ENCODE measurements at places on chromosomes 4 and X. TPM values are rescaled to one million over a fixed set of nuclear protein-coding genes. Genes with fewer than 3 reads are reported as not detected.

Gene ATP2B3
- polyA plus RNA-seq = 0.42 TPM

Gene MAGEA8
- not detected for polyA plus RNA-seq

Gene TSC22D3
- 235 TPM for polyA plus RNA-seq

Gene LGI2
- polyA plus RNA-seq = 8.7 TPM

Gene RHOXF2B
- not detected for polyA plus RNA-seq

Gene WNK3
- 5.2 TPM for polyA plus RNA-seq

Gene IL2
- polyA plus RNA-seq = not detected

Gene TIGD2
- 5.4 TPM for polyA plus RNA-seq

Gene CYBB
- polyA plus RNA-seq = not detected

Gene SOWAHD
- polyA plus RNA-seq = 1.2 TPM

Gene HPGDS
- not detected for polyA plus RNA-seq

Gene SYP
- polyA plus RNA-seq = 1.3 TPM

Gene FABP2
- 9.9 TPM for polyA plus RNA-seq

Gene UCP1
- 0.12 TPM for polyA plus RNA-seq

Gene SMARCA1
- 83.6 TPM for polyA plus RNA-seq

Gene STOX2
- 5.3 TPM for polyA plus RNA-seq

Gene SLC39A8
- 22.8 TPM for polyA plus RNA-seq

Gene SLC9B1
- polyA plus RNA-seq = not detected

Gene PLP2
- 34.6 TPM for polyA plus RNA-seq

Gene DGAT2L6
- not detected for polyA plus RNA-seq

Gene BRS3
- 0.11 TPM for polyA plus RNA-seq

Gene FRAS1
- 8.0 TPM for polyA plus RNA-seq

Gene TRPC5OS
- not detected for polyA plus RNA-seq

Gene NUDT11
- 17.6 TPM for polyA plus RNA-seq

Gene CDX4
- polyA plus RNA-seq = not detected

Gene PLK4
- polyA plus RNA-seq = 6.5 TPM

Gene ACOX3
- polyA plus RNA-seq = 19.1 TPM

All from cardiac muscle cell (in vitro differentiated cells and primary cell).